ENCODE measurements at places on chromosomes 4 and X.

- DNase-seq, result no peak
These were observed 83.5 kb upstream of the AP1S2 start for GRCh38 chrX:15938072-15938471.

DNA sequence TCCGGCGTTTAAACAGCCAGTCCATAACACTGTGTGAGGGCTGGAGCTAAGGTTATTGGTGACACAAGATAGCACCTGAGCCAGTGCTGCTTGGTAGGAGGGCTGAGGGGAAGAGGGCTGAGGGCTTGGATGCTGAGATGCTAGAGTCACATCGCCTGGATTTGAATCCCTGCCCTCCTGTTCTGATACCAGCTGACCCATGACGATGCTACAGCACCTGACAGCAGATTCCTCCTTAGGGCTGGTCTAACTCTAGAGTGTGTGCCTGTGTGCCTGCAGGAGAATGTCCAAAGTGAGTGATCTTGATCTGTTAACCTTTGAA, 102.5 kb downstream of the PTTG2 start:
- DNase-seq, result no peak

- no peak for DNase-seq
These were observed 103.0 kb upstream of the MAML3 start for GRCh38 chr4:140256941-140257340.

DNA sequence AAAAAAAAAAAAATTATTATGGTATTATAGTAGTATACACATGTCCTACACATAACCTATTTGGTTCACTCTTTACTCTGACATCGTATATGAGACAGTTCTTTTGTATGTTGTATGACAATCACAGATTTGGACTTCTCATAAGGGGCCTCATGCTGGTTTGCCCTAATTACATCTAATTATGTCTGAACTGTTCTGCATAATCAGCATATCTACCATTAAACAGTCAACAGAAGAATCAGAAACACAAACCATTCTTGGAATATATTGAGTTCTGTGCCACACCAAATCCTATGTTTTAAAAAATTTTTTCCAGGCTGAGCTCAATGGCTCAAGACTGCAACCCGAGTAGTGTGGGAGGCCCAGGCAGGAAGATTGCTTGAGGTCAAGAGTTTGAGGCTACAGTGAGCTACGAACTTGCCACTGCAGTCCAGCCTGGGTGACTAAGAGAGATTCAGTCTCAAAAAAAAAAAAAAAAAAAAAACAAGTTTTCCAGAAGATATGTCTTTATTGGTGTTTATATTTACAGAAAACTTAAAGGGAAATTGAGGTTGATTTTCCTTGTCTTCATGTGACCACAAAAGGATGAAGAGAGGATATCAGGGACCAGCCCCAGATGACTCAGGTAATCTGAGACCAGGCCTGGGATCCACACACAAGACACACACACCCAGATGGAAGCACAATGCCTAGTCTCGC, 22.2 kb downstream of the TRIM61 start:
- no peak for DNase-seq

GRCh38 chr4:148847544-148848255, 405.5 kb upstream of the NR3C2 start:
- DNase-seq, result no peak

DNA sequence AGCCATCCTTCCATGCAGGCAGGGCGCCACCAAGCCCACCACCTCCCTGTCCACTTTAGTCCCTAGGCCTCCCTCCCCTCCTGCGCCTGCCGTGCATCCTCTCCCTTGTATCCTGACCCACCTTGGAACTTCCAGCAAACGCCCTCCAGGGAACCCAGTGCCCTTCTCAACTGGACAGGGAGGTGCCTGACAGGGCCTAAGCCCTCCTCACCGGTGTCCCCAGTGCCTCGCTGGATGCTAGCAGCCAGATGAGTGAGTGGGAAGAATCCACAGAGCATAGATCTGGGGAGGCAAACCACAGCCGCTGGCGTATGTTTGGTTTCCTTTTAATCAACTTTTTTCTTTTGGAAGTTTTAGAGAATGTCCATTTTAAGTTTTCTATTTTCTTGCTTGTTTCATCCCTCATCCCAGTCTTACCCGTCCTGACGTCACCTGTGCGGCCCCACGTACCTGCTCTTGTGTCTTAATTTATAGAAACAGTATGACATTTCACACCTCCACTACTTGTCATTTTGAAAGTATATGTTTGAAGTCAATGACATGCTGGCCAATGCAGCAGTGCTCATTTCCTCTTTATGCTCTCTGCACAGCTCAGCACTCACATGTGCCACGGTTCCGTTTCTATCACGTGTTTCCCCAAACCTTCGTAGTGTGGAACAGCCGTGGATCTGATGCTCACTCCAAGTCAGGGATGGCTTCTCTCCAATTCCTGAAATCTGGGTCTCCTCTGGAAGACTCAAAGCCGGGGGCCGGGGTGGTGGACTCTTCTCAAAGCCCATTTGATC, 3.4 kb upstream of the HMX1 start:
- DNase-seq, result no peak

DNA sequence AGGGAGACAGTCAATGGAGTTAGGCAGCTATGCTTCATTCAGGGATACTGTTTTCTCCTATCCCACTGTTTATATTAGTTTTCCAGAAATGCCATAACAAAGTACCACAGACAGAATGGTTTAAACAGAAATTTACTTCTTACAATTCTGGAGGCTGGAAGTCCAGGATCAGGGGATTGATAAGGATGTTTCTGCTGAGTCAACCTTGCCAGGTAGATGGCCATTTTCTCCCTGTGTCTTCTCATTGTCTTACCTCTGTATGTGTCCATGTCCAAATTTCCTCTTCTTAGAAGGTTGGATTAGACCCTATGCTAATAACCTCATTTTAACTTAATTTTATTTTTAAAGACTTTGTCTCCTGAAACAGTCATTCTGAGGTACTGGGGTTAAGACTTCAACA, 20.5 kb upstream of the EPGN start:
- no peak for DNase-seq

- DNase-seq, result no peak
These were observed 56.8 kb downstream of the ANOS1 start for GRCh38 chrX:8675006-8675630.

Data from CD4-positive, alpha-beta memory T cell (primary cell).